NCI-H2029 treated with DMSO at 0.1 percent for 48 hours (cell line): ENCODE measurements at places on chromosomes 12 and 14.
A peak's percentile ranks its signal among the peaks of the same experiment; 100 is the strongest.

- DNase-seq = no peak
Observed at GRCh38 chr12:112151766-112152541, 26.6 kb downstream of the TRAFD1 start.

DNA sequence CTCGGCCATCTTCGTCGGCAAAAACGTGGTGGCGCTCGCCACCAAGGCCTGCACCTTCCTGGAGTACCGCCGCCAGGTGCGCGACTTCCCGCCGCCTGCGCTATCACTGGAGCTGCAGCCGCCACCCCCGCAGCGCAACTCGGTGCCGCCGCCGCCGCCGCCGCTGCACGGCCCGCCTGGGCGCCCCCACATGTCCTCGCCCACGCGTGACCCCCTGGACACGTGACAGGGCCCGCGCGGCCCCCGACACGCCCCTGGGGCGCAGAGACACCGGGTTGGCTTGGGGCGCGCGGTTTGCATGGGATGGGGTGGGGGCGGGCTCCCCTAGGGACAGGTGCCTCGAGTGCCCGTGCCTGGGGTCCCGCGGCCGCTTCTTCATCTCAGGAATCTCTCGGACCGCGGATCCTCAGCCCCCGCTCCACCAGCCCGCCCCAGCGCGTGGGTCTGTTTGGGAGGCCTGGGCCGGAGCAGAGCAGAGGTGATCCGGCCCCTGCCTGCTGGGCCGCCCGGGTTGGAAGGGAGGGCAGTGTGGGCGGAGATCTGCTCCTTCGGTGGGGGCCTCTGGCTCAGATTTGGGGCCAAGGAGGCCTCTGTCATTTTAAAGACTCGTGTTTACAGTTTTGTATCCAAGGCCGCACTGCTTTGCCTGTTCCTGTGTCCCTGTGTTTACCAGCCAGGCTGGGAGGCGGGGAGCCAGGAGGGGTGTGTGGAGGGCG lies 3.3 kb downstream of the TMEM121 start:
- no peak for DNase-seq

- peak; percentile 52 for DNase-seq
Observed at GRCh38 chr12:121110211-121110940, 22.3 kb upstream of the P2RX7 start.

GRCh38 chr12:89251342-89252271 lies 100.7 kb downstream of the DUSP6 start:
- no peak for DNase-seq

- no peak for DNase-seq
Observed at GRCh38 chr12:101746661-101747060, 7.4 kb upstream of the SYCP3 start.

- no peak for DNase-seq
Observed at GRCh38 chr12:70960484-70960883, 39.9 kb upstream of the PTPRR start.
